ENCODE measurements at places on chromosomes 11 and 22.

DNA sequence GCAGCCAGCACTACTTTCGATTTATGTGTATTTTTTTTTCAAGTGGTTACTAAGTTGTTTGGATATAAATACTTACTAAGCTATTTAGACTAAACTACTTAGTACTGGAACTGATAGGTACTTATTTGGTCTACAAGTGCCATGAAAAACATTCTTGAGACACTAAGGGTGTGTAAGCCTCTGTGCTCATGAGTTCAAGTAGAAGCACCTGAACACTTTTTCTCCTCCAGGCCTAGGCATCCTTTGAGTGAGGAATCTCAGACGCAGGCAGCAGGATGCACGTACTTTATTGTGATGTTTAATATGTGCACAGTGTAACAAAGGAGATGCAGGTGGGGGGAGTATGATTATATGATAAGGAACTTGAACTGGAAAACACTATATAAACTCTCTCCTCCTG, 7.8 kb downstream of the TESMIN start:
- H3K27ac ChIP-seq, result no peak overlapping the region
- H3K27me3 ChIP-seq, result peaks cover 2% of the 10 kb centered on the region
- no peaks in the 10 kb centered on the region for H3K36me3 ChIP-seq

DNA sequence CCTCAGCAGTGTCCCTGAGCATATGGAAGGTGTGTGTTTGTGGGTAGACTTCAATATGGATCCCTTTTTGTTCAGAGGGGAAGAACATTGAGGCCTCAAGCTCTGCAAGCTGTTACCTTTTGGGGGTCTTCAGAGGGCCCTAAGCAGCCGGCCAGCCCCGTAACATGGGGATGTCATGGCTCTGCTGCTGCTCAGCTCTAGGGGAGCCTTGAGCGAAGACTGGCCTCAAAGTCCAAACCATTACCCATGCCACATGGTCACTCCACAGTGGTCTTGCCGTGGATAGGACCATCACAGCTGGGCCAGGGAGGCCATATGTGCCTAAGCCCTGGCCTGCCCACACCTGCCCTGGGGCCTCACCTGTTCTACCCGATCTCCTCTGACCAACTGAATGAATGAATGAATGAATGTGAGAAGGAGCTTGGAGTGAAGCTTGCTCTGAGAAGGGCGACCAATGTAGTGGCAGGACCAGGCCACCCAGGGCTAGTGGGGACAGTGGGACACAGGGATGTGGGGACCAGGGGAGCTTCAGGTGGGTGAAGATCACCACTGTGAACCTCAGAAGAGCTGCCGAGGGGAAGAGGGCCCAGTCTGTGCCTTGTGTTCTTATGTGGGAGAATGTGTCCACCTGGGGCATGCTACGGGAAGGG, 754.6 kb downstream of the BRD1 start:
- H3K27ac ChIP-seq, result no peak overlapping the region
- H3K36me3 ChIP-seq, result no peaks in the 10 kb centered on the region
- no peak overlapping the region for H3K4me3 ChIP-seq
- H3K27me3 ChIP-seq, result no peaks in the 10 kb centered on the region
- no peaks in the 10 kb centered on the region for H3K4me1 ChIP-seq

GRCh38 chr11:10499452-10499851, 41.5 kb downstream of the RNF141 start:
- H3K4me3 ChIP-seq, result no peak overlapping the region
- no peaks in the 10 kb centered on the region for H3K36me3 ChIP-seq
- H3K27ac ChIP-seq, result no peak overlapping the region
- H3K27me3 ChIP-seq, result no peaks in the 10 kb centered on the region
- H3K4me1 ChIP-seq, result no peaks in the 10 kb centered on the region
- DNase-seq, result no peak

DNA sequence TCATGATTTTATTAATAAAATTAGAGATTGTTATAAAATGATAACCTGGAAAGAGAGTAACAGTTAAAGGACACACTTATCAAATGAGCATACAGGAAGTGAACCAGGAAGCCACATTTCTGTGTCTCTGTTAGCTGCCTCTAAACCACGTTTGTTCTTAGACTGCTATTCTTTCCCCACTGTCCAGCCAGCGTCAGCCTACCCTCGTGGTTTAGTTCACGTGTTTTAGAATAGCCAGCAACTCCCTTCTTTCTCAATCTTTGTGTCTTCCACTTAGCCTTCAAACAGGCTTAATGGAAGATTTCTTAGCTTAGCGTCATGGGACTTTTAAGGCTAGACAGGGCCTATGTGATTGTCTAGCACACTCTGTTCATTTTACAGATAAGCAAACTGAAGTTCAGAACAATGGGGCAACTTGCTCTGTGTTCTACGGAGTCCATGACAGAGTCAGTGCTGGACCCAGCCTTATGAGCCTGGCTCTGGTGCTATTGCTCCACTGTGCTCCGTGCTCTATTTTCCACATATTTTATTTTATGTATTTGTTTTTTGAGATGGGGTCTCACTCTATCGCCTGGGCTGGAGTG, 27.2 kb downstream of the GRAMD1B start:
- no peaks in the 10 kb centered on the region for H3K27me3 ChIP-seq
- no peaks in the 10 kb centered on the region for H3K36me3 ChIP-seq
- H3K4me3 ChIP-seq, result no peak overlapping the region

DNA sequence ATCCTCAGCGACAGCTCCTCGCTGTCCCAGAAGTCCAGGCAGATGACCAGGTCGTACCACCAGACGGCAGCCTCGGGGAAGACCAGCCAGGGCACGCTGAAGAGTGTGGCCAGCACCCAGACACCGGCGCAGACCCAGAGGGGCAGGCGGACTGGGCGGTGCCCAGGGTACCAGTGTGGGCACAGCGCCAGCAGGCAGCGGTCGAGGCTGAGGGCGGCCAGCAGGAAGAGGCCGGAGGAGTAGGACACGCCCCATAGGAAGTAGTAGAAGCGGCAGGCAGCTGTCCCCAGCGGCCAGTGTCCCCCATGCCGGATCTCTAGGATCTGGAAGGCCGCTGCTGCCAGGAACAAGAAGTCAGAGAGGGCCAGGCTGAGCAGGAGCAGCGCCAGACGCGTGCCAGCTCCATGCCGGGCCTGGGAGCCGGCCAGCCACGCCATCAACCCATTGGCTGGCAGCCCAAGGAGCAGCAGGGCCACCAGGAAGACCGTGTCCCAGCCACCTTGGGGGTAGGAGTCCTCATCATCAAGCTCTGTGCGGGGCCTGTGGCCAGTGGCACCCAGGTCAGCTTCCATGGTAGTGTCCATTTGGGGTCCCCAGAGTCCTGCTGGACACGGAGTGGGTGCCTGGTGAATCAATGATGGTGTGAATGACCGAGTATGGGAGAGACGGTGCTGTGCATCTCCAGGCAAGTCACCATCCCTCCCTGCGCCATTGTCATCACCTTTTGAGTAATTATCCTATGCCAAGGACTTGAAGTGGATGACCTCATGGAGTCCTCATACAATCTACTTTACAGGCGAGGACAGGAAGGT, at the start of gene GPR152:
Gene GPR152 (minus strand): TSS at position 589 of the 812 bp plus-strand sequence. CDS start 5 bp downstream, at position 584.
- H3K27me3 ChIP-seq, result no peaks in the 10 kb centered on the region
- no peak for DNase-seq
- H3K36me3 ChIP-seq, result no peaks in the 10 kb centered on the region
- no peak within 1 kb of the TSS for H3K4me3 ChIP-seq

- no peak overlapping the region for H3K4me3 ChIP-seq
- H3K36me3 ChIP-seq, result no peaks in the 10 kb centered on the region
- no peak overlapping the region for H3K27ac ChIP-seq
- no peaks in the 10 kb centered on the region for H3K4me1 ChIP-seq
- no peaks in the 10 kb centered on the region for H3K27me3 ChIP-seq
Measured at GRCh38 chr11:39542460-39542859, 1917.0 kb downstream of the LRRC4C start.

- H3K27me3 ChIP-seq, result no peaks in the 10 kb centered on the region
- H3K27ac ChIP-seq, result no peak overlapping the region
- peaks cover 7% of the 10 kb centered on the region for H3K4me1 ChIP-seq
- no peak for DNase-seq
- H3K4me3 ChIP-seq, result no peak overlapping the region
Measured at GRCh38 chr22:36773935-36774334, 2.0 kb downstream of the IFT27 start.

- H3K4me3 ChIP-seq, result no peak overlapping the region
- H3K27me3 ChIP-seq, result no peaks in the 10 kb centered on the region
- DNase-seq, result no peak
- H3K36me3 ChIP-seq, result peaks cover 8% of the 10 kb centered on the region
Measured at GRCh38 chr22:38786631-38787030, 7.3 kb downstream of the DNAL4 start.

GRCh38 chr11:88704485-88704884, 361.3 kb downstream of the GRM5 start:
- peak; percentile 15 for DNase-seq
- no peak overlapping the region for H3K4me3 ChIP-seq
- no peaks in the 10 kb centered on the region for H3K27me3 ChIP-seq

DNA sequence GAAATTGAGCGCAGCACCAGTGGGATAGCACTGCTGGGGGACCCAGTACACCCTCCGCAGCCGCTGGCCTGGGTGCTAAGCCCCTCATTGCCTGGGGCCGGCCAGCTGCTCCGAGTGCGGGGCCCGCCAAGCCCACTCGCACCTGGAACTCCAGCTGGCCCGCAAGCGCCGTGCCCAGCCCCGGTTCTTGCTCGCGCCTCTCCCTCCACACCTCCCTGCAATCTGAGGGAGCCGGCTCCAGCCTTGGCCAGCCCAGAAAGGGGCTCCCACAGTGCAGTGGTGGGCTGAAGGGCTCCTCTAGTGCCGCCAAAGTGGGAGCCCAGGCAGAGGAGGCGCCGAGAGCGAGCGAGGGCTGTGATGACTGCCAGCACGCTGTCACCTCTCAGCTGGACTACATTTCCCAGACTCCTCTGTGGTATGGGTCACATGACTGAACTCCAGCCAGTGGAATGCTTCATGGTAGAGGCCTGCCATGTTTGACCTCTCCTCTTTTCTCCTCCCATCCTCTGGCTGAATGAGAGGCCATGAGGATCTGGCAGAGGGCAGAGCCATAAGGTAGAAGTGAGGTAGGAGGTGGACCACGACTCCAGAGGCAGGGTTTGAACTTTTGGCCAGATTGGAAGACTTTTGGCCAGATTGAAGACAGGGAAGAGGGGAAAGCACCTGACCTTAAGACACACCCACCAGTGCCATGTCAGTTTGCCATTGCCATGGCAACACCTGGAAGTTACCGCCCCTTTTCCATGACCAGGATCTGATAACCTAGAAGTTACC, 6.2 kb downstream of the MRGPRD start:
- no peaks in the 10 kb centered on the region for H3K36me3 ChIP-seq
- no peak overlapping the region for H3K27ac ChIP-seq
- H3K27me3 ChIP-seq, result peaks cover 30% of the 10 kb centered on the region
- no peak overlapping the region for H3K4me3 ChIP-seq
- H3K4me1 ChIP-seq, result no peaks in the 10 kb centered on the region

GRCh38 chr11:16738193-16738946, at the start of gene C11orf58:
Gene C11orf58, plus strand, starts transcription at chr11:16738647. Its CDS starts 132 bp downstream, at chr11:16738779.
- DNase-seq, result peak; percentile 92
- peak within 1 kb of the TSS; percentile 84 for H3K4me3 ChIP-seq
- no peaks in the 10 kb centered on the region for H3K36me3 ChIP-seq
- H3K27me3 ChIP-seq, result no peaks in the 10 kb centered on the region
- H3K27ac ChIP-seq, result peak within 1 kb of the TSS; percentile 99
- H3K4me1 ChIP-seq, result peaks cover 5% of the 10 kb centered on the region

DNA sequence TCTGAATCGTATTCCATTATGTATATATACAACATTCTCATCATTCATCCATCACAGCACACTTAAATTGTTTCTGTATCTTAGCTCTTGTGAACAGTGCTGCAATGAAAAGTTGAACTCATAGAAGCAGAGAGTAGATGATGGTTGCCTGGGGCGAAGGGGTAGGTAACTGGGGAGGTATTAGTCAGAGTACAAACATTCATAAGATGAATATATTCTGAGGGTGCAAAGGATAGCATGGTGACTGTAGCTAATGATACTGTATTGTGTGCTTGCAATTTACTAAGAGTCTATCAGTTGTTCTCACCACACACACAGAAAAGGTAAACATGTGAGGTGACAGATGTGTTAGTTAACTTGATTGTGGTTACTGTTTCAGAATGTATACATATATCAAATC, 12.6 kb upstream of the RFPL2 start:
- H3K27me3 ChIP-seq, result no peaks in the 10 kb centered on the region
- H3K4me3 ChIP-seq, result no peak overlapping the region
- H3K27ac ChIP-seq, result no peak overlapping the region
- H3K4me1 ChIP-seq, result no peaks in the 10 kb centered on the region

- H3K27me3 ChIP-seq, result no peaks in the 10 kb centered on the region
- DNase-seq, result no peak
- no peaks in the 10 kb centered on the region for H3K36me3 ChIP-seq
- peaks cover 21% of the 10 kb centered on the region for H3K4me1 ChIP-seq
Measured at GRCh38 chr11:130729678-130730300, 186.5 kb downstream of the SNX19 start.

DNA sequence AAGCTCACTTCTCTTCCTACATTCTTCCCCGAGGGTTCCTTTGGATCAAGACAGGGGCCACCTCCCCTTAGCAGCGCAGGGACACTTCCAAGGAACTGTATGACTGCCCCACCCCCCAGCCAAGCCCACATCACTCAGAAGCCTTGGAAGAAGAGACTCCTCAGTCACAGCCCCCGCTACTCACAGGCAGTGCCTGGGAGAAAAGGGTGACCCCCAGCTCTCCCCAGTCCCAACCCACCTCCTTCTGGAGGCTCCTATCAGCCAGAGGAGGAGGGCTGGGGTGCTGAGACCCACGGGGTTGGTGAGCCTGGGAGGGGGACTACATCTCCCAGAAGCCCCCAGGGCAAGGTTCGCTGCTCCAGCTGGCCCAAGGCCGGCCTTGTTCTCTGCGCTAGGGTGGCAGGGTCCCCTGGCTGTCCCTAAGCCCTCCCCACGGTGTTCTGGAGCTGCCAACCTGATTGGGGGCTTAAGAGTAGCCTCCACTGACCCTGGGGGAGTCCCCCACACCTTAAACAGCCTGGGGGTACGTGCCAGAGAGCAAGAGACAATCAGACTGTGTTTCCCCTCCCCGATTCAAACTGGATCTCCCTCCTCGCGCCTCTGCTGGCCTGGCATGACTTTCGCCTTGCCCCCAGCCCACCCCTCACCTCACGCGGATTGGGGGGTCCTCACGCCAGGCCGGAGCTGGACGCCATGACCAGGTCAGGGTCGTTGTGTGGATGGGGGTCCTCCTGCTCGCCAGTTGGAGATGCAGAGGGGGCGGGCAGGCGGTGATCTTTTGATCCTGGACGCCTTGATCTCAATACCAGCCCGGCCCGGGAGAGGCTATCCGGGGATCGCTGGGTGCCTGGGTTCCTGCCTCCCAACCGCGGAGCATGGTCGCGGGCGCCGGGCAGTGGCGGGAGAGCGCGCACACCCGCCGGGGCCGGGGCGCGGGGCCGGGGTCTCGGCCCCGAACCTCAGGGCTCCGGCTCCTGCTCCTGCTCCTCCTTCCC, 838 bp downstream of the BCL9L start:
- peak overlapping the region; percentile 96 for H3K4me3 ChIP-seq
- H3K4me1 ChIP-seq, result peaks cover 56% of the 10 kb centered on the region
- no peak for DNase-seq
- no peaks in the 10 kb centered on the region for H3K27me3 ChIP-seq

GRCh38 chr22:45190202-45190872, 26.6 kb downstream of the NUP50 start:
- H3K4me3 ChIP-seq, result no peak overlapping the region
- H3K27ac ChIP-seq, result no peak overlapping the region
- no peaks in the 10 kb centered on the region for H3K4me1 ChIP-seq
- no peak for DNase-seq
- H3K36me3 ChIP-seq, result peaks cover 7% of the 10 kb centered on the region
- no peaks in the 10 kb centered on the region for H3K27me3 ChIP-seq
